ENCODE measurements at places on chromosomes 7 and 10.

DNA sequence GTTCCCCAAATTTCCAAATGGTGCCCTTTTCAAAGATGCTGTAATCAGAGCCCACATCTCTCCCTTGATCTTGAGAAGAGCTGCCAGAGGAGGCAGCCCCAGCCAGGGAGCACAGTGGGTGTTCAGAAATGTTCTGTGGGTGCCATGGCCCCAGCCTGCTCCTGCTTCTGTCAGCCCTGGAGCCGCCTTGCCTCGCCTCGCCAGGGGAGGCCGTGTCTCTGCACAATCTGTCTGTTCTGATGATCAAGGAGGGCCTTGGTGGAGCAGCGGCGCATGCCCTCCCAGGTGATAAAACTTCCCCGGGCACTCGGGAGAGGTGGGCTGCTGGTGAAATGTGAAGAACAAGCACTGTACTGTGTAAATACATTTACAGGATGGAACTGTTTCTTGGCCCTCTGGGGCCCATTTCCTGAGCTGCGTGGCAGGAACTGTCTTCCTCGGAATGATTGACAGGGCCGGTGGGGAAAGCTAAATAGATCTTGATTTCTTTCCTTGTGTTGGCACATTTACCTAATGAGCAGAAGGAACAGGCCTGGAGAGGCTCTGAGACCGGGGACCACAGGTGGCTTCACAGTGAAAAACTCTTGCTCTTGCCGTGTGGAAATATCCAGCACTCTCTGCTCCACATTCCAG, 207.8 kb upstream of the PODXL start:
- no peak for DNase-seq

GRCh38 chr10:29820890-29821461, 186.2 kb upstream of the SVIL start:
- no peak for DNase-seq

GRCh38 chr10:116311706-116312490, 12.3 kb upstream of the CCDC172 start:
- DNase-seq: peak; percentile 56

- DNase-seq: no peak
Observed at GRCh38 chr10:20446561-20447193, 450.4 kb downstream of the NEBL start.

DNA sequence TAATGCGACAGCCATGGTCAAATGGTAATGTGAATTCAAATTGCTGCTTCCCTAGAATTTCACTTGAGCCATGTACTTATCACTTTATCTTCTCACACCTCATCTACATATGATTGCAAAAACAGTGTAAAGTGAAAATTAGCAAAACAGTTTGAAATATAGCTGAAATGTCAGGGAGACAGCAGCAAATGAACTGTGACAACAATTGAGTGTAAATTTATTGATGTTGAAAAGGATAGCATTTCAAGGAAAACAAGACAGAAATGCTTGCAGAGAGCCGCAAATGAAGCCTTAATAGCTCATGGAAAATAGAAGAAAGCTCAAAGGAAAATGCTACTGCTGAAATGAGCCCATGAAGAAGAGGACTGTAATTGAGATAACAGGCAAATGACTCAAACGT, 516.2 kb upstream of the POT1 start:
- DNase-seq: no peak

DNA sequence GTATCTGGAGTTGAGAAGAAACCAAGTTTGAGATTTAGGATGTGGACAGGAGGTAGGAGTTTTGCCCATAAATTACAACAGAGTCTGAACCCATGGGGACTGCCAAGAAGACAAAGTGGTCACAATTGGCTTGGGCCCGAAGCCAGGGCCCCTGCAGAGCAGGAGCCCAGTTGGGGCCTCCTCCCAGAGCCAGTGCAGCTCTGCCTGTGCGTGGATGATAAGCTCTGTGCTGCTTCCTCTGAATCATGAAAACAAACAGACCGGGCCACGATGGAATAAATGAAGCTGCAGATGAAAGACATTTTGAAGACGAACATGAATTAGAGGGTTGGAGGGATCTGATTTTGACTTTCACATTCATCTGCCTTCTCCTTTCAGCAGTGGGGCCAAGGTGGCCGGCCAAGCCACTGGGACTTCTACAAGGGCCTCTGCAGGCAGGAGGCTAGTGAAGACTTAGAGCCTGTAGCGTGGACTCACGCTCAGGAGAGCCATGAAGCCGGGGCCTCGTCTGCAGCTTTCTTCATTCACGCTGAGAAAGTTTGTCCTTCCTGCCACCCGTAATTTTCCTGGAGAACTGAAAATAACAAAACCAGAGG, 156.8 kb upstream of the LYZL1 start:
- DNase-seq: no peak

DNA sequence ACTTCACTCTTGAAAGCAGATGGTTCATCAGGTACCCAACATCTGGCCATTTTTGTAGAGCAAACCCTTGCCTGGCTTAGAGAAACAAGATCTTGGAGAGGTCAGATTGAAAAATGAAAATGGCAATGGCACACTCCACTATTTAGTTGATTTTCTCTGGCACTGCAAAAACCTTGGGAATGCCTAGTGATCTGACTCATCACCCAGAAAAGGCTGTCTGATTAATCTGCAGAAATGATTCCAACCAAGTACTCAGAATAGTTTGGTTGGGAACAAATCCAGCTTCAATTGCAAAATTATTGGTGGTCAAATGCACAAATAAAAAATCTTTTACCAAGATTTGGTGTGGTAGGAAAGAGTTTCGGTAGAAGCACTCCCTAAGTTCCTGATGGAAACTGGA, 351.2 kb downstream of the PHTF2 start:
- peak; percentile 96 for DNase-seq

GRCh38 chr7:43111630-43112458, 603 bp upstream of the HECW1 start:
- DNase-seq: no peak

DNA sequence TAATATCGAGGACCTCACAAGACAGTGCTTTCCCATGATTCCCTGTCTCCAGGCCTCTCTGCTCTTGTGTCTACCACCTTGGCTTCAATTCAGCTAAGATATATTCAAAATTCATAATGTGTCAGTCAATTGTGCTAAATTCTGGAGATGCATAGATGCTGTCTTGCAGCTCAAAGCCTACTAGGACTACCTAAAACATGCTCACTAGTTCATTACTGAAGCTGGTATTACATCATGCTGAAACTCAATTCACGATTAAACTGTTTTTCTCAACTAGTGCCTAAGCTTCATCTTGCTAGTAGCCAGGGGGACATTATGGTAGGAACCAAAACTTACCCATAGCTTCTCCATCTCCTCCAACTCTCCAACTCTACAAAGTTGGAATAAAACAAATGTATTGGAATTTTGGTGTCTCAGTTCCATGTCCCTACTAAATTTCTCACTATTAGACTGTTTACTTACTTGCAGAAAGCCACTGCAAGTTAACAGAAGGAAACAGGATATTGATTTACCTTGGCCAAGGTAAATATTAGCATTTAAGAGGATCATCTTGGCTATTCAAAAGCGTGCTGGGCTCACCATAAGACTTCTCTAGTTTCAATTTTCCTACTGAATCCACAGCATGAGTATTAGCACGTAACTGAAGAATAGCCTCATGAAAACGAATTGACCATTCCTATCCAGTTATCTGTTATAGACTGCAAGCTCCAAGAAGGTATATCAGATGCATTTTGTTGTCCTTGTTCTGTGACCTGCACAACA, 53.6 kb downstream of the CREB3L2 start:
- no peak for DNase-seq

- no peak for DNase-seq
Observed at GRCh38 chr10:618229-618989, 71.1 kb downstream of the DIP2C start.

GRCh38 chr10:112517451-112517862, 70.4 kb downstream of the VTI1A start:
- no peak for DNase-seq

DNA sequence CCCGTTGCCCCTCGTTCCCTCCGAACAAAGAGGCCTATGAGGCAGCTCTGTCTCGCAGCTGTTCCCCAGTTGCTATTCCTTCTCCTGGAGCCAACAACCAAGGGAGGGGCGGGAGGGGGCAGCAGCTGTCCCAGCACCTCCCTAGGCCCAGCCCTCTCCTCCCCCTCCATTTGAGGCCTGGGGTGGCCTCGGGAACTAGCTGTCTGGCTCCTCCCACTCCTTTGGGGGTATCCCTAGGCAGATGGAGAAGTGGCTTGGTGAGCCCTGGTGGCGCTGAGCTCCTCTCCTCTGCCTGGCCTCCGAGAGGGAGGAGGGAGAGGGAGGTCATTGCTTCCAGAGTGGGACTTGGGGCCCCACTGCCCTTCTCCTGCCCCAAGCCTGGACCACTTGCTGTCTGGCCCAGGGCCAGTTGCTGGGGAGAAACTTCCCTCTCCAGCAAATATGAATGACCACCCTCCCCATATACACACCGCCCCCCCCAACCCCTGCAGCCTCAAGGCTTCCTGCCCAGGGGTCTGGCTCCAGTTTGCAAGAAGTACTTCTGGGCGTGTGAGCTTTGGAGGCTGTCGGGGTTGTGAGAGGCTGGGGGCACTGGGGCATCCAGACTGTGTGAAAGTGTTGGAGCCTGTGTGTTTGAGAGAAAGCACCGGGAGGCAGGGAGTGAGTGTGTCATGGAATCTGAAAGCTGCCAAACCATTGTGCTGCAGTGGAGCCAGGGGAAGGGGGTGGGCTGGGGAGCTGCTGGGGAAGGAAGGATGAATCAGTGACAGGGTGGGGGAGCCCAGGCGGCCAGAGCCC, 3.1 kb downstream of the FLNC start:
- DNase-seq: peak; percentile 97

- no peak for DNase-seq
Observed at GRCh38 chr10:132912225-132912712, 30.1 kb downstream of the CFAP46 start.

- DNase-seq: no peak
Observed at GRCh38 chr10:101476383-101476782, 111.7 kb downstream of the POLL start.

- DNase-seq: no peak
Observed at GRCh38 chr10:98602224-98602623, 155.5 kb upstream of the HPS1 start.

- DNase-seq: no peak
Observed at GRCh38 chr7:54940748-54941147, 78.1 kb upstream of the EGFR start.

DNA sequence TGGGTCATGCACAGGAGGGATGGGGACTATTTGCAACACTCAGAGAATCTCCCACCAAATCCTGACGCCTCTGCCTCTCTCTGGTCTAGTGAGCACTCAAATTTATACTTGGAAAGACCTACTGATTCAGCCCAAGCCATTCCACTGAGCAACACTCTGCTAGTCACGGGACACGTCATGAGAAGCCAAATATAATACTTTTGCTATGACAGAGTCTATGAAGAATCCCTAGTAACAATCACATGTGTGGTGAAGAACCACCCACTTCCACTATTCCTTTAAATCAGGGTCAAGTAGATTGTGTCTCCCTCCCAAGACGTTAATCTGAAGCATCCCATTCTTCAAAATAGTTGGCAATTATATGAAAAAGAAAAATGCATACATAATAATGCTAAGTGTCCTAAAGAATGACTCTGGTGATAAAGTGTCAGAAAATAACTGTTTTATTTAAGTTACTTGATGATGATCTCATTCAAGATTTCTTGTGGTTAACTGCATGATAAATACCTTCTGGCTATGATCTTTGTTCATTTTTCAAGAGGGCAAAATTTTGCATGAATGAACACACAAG, 28.5 kb downstream of the CHCHD3 start:
- no peak for DNase-seq

Measured in NCI-H2171 treated with DMSO at 0.1 percent for 48 hours (cell line).